ENCODE measurements at places on chromosomes 12 and 14.

DNA sequence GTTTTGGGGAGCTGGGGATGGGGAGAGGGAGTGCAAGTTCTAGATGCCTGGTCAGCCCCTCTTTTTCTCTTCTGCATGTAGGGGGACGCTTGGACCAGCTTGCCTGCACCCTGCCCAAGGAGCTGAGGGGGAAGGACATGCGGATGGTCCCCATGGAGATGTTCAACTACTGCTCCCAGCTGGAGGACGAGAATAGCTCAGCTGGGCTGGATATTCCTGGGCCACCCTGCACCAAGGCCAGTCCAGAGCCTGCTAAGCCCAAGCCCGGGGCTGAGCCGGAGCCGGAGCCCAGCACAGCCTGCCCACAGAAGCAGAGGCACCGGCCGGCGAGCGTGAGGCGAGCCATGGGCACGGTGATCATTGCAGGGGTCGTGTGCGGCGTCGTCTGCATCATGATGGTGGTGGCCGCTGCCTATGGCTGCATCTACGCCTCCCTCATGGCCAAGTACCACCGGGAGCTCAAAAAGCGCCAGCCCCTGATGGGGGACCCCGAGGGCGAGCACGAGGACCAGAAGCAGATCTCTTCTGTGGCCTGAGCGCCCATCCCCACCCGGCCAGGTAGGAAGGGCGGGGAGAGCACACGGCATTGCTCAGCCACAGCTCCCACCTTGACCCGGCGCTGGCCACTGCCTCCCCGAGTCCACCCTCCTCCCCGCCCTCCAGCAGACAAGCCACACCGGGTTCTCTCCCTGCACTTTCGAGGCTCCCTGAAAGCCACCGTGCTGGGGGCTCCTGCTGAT is 14.0 kb downstream of the LRTM2 start:
- no peak for DNase-seq

DNA sequence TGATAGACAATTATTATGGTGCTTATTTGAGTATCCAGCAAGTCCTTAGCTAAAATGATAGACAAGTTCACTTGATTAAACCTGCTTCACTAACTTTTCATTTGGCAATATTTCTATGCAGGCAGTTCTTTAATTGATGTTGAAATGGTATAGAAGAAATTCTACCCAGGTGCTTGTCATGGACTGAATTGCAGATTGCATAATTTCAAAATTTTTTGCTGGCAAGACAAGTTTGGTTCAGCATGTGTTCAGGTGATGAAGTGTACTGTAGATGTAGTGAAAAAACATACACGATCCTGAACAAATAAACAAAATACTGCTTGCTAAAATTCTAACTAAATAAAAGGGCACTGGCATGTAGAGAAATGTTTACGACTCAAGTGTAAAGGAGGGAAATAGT is 189.0 kb downstream of the FOXA1 start:
- no peak for DNase-seq

DNA sequence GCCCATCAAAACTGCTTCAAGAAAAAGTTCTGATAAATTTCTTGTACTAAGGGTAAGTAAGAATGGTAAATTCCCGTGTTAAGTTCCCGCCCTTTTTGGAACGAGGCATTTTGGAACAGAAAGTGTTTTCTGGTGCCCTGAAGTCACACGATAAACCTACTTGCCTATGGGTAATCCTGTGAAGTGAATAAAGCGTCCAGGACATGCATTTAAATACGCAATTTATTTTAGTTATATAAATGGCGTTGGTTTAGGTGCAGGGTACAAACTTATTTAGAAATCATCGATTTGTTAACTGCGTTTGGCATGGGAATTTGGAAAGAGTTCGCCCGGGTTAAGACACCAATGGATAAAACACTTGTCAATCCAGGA is 715 bp upstream of the RAP1B start:
- no peak for DNase-seq

- DNase-seq, result peak; percentile 65
Measured at GRCh38 chr14:99751539-99752485, 41.4 kb upstream of the EML1 start.

DNA sequence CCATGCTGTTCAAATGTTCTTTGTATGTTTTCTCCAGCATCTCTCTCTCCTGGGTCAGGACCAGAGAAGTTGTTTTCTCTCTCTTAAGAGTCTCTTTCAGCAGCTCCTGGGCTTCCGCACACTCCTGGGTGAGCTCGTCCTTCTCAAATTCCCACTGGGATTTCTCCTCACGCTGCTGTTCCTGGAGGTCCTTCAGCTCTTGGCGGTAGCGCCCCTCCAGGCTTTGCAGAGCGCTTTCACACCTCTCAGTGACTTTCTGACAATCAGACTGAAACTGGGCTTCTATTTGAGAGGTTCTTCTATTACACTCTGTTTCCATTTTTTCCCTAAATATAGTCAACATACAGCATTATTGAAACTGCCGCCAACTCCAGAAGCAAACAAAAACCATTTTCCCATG is 72.7 kb downstream of the NIN start:
- DNase-seq, result no peak

GRCh38 chr12:72471806-72472205 is 199.6 kb downstream of the TRHDE start:
- DNase-seq, result no peak

DNA sequence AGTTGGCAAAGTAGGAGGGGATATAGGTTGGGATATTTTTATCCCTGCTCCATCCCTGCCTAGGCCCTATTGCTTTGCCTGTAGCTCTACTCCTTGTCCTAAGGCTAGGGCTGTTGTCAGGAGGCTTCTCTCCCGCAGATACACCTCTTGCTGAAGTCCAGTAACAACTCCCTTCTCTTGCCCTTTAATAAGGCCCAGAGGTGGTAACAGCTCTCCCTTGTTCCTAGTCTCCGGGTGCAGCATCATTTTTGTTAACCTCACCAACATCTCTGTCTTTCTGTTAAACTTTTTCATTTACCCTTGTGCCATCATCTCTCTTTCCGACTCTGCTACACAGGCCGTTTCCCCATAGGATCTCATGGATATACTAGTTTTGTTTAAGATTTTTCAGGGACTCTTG is 6.3 kb downstream of the ASCL1 start:
- DNase-seq, result no peak

DNA sequence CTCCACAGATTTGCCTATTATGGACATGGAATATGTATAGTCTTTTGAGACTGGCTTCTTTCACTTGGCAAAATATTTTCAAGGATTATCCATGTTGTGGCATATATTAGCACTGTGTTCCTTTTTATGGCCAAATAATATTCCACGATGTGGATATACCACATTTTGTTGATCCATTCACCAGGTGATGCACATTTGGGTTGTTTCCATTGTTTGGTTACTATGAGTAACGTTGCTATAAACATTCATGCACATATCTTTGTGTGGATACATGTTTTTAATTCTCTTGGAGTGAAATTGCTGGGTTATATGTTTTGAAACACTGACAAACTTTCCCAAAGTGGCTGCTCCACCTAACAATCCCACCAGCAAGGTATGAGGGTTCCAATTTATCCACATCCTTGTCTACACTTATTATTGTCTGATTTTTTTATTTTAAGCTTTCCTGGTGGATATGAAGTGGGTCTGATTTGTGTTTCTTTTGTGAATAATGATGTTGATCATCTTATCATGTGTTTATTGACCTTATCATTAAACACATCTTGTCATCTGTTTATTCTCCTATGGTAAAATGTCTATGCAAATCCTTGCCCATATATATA is 116.2 kb upstream of the FRMD6 start:
- DNase-seq, result no peak

- DNase-seq, result no peak
Measured at GRCh38 chr14:30296931-30297405, 262.0 kb upstream of the G2E3 start.

GRCh38 chr12:42932936-42933335 is 343.4 kb upstream of the PRICKLE1 start:
- no peak for DNase-seq

DNA sequence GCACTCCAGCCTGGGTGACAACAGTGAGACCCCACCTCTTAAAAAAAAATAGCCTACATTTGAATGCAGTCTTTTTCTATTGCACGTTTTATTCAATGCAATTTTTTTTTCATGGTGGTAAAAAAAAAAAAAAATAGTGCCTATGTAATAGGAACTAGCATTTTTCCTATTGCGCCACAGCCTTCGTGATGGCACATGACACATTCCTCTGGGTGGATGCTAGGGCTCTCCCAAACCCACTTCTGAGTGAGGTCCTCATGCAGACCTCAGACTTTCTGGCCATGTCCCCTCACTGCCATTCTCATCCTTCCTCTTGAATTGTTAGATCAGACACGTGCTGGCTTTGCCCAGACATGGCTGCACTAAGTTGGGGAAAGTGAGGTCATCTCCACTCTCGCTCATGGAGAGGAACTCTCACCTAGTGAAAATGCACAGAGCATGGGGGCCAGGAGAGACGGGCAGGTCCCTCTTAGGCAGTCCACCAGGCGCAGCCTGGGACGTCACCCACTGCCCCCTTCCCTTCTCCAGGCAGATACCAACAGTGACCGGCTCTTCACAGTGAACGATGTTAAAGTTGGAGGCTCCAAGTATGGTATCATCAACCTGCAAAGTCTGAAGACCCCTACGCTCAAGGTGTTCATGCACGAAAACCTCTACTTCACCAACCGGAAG is 19.2 kb downstream of the DCAF4 start:
- no peak for DNase-seq

DNA sequence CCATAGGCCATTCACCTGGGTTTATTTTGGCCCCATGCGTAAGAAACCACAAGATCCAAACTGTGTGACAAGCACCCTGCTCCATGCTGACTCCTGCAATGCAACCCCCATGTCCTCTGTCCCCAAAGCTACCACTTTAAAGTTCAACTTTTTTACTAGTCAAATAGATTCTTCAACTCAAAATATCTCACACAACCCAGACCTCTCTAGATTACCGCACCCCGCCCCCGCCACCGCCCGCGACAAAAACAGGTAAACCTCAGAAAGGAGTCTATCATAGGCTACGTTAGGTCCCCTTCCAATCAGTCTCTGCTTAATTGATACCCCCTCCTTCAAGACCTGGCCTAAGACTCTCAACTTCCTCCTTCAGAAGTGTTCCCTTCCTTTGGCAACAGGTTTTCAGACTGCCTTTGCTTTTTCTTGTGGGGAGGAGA is 2.2 kb downstream of the ZFP36L1 start:
- DNase-seq, result no peak

GRCh38 chr12:107390414-107390813 is 295.2 kb upstream of the PWP1 start:
- no peak for DNase-seq

DNA sequence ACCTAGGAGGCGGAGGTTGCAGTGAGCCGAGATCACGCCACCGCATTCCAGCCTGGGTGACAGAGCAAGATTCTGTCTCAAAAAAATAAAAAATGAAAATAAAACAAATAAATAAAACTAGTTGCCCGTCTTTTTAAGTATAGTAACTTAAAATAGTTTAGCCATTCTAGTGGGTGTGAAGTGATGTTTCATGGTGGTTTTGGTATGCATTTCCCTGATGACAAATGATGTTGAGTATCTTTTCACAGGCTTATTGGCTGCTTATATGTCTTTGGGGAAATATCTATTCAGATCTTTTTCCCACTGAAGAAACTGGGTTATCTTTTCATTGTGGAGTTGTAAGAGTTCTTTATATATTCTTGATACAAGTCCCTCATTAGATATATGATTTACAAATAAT is 102.4 kb upstream of the METAP2 start:
- no peak for DNase-seq

GRCh38 chr14:93832081-93832480 is 43.8 kb upstream of the PRIMA1 start:
- no peak for DNase-seq

DNA sequence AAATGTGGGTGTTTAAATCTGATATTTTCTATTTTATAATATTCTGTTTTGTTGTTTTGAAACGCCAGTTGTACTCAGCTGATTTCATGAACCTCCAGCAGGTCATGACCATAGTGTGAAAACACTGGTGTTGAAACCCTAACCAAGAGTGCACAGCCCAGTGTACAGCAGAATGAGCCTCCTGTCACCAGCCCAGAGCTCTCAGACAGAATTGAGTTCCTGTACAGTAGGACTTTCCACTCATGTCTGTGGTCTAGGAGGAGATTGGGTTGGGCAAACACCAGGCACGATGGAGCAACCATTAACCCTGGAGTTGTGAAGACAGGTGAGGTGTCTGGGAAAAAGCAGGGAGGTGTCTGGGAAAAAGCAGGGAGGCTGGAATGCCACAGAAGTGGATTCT is 908.8 kb downstream of the VRK1 start:
- no peak for DNase-seq

DNA sequence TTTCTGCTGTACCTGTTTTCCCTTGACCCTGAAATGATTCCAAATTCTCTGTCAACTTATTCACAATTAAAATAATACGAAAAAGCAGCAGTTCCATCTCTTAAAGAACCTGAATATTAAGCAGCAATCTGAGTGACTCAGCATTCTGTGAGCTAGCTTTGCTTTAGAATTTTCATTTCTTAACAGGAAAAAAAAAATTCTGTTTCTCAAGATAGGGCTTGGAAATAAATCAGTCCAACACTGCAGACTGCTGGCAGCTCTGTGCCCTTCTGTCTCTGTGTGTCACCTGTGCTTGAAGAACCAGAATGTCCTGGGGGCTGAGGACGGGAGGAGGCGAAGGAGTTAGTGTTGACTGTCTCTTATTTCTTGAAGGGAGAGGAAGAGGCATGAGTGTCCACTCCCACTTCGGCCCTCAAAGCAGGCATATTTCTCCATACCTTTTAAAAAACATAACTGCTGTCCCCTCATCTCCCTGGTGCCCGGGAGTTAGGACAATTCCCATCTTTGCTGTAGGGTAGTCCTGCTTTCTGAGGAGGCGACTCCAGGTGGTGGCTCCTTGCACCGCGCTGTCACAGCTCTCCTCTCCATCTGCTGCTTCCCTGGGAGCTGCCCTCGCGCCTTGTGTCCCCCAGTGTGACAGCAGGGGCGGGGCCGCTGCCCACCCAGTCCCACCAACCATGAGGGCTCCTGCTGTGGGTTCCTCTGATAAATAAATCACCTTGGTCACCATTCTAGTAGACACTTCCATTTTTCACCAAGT is 203.1 kb downstream of the CALM1 start:
- DNase-seq, result no peak

DNA sequence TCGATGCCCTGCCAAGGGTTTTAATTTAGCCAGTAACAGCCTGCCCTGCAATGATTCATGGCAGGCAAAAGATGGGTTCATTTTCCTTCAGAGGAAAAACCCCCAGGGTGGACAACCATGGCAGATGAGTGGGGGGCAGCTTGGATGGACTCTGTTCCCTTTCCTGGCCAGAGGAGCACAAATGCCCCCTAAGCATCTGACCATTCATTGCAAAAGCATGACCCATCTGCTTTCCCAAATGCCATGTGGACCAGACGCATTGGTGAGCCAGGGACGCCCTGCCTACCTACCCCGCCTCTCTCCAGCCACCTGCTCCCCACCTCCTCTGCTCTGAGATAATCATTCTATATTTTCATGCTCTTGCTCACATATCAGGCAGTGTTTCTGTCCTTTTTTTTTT is 281.9 kb downstream of the DPF3 start:
- no peak for DNase-seq

DNA sequence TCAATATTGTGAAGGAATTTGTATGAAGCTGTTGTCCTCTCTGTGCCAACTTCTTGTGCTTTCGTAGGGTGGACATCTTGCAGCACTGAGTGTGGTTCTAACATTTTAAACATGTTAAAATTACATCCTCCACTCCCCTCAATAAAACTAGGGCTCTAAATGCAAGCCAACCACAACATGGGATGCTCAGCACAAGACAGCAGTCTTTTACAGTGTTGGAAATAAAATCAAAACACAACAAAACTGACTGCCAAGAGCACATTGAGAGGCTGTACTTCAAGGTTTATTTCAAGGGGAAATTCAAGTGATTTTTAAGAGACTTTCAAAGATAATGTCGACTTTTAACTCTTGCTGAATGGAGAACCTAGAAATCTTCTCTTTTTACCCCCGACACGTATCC is 396.9 kb downstream of the TMTC2 start:
- DNase-seq, result no peak
